ENCODE measurements at places on chromosomes 3 and 15. TPM values are rescaled to one million over a fixed set of nuclear protein-coding genes. Genes with fewer than 3 reads are reported as not detected.
A peak's percentile ranks its signal among the peaks of the same experiment; 100 is the strongest.

GRCh38 chr3:189132231-189132671 lies 39.5 kb upstream of the TPRG1 start:
- DNase-seq = peak; percentile 56

Gene MRPS11
- total RNA-seq = 4.4 TPM

GRCh38 chr3:72990701-72991395 lies 5.8 kb upstream of the PPP4R2 start:
- DNase-seq = no peak

- no peak for DNase-seq
Measured at GRCh38 chr15:77031376-77032050, 36.6 kb downstream of the PSTPIP1 start.

- DNase-seq = no peak
Measured at GRCh38 chr3:131216330-131216729, 165.2 kb upstream of the NUDT16 start.

DNA sequence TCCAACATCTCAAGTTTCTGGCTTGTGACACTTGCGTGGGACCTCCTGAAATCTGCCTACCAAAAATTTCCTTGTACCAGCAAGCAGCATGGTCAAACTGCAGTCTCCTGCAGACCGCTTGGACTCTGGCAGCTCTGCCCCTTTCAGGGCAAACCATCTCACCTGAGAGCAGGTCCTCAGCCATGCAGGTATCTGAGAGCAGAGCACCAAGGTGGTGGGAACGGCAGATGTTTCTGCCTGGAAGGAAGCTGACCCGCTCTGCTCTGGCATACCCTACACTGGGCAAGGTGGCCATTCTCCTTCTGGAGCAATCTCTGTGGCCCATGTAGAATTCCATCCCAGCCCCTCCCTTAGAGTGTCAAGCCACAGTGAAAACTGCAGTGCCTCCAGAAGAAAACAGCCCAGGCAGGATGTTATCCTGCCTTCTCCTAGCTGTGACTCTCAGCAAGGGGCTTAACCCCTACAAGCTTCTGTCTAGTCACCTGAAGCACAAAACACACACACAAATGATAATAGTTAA lies 21.6 kb downstream of the MESD start:
- DNase-seq = no peak

GRCh38 chr15:69578787-69579583 lies 126.4 kb downstream of the RPLP1 start:
- DNase-seq = peak; percentile 30

Gene TAMM41
- total RNA-seq = 4.9 TPM

GRCh38 chr3:184181596-184181995 lies 4.4 kb upstream of the ABCF3 start:
- no peak for DNase-seq

GRCh38 chr3:114144909-114145688 lies 33.8 kb downstream of the DRD3 start:
- no peak for DNase-seq

Gene ARPC4
- total RNA-seq = 44.7 TPM

Gene SKOR1
- 1.7 TPM for total RNA-seq

DNA sequence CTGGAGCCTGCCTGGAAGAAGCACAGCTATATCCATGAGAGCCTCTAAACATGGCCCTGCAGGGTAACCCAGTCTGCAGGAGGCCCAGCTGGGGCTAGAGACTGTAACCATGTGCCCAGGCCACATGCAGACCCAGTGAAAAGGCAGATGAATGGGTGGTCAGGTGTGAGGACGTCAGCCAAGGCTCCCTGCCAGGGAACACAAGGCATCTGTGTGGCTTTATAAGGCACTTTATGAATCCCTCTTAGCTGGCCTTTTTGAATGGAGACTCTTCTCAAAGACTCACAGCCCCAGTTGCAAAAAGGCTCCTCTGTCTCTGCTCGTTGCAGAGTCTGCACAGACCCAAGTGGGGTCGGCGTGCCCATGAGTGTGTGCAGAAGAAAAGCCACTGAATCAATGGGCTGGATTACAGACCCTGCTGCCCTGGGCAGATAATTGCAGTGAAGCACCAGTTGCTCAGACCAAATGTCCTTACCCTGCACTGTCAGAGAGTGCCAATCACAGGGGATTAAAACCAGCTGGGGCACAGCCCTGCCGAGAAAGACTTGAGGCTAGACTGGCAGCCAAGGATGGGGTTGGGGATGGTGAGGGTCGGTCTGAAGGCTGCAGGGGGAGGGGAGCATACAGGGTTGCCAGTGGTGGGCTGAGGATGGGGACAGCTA lies 154.2 kb downstream of the RAB11A start:
- no peak for DNase-seq

DNA sequence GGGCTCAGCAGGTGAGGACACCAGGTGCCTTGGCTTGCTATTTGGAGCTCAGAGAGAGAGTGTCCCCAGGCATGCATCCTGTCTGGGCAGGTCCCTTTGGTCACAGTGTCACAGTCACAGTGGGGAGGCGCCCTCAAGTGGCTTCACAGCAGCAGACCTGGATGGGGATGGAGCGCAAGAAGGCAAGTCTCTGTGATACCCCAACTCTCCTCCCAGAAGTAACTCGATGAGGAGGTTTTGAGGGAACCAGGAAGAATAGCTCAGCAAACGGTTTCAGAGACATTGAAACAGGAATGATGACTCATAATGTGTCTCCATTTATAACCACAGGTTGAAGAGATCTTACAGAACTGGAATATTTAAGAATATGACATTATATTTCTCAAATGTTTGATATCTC lies 66.5 kb upstream of the SH3GL3 start:
- DNase-seq = no peak

DNA sequence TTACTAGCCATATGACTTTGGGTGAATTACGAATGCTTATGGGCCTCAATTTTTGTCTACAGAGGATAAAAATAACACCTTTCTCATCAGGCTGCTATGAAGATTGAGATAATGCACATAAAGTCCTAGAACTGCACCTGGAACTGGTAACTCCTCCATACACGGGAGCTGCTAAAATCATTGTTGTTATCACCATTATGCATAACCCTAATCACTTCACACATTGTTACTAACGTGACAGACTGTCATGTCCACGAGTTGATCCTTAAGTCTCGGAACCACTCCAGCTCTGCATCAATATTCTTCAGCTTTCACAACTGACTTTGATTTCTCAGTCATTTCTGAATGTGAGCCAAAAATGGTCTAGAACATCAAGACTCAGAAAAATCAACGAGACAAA lies 64.1 kb downstream of the RFTN1 start:
- DNase-seq = no peak

Gene GRM7
- total RNA-seq = 15.8 TPM

Gene PRKCD
- total RNA-seq = under 0.01 TPM

GRCh38 chr15:22968366-22968765 lies 11.8 kb downstream of the CYFIP1 start:
- no peak for DNase-seq

Data from uterus (tissue), 4 donors.